Inflammatory macrophage treated with lipopolysaccharide for 1 hour (primary cell): ENCODE measurements at places on chromosomes 5 and 9.

- no peak for DNase-seq
These were observed 50.8 kb upstream of the PCSK1 start for GRCh38 chr5:96483878-96484277.

DNA sequence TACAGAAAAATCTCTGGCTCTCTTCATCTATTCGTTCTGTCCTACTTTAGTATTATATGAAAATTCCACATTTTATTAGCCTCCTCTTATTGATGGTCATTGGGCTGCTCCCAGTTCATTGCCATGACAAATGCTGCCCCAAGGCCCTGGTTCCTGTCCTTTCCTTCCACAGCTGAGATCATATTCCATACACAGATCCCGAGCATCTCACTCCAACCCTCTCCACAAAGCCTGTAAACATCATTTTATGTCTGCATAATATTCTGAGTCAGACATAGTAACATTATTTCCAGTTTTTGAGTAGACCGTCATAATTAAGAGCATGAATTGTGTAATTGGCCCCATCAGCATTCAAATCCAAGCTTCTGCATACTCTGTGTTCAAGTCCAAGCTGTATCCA lies 86.3 kb downstream of the MVB12B start:
- DNase-seq: peak; percentile 14

- no peak for DNase-seq
These were observed 187.7 kb downstream of the NTRK2 start for GRCh38 chr9:84857211-84857610.

DNA sequence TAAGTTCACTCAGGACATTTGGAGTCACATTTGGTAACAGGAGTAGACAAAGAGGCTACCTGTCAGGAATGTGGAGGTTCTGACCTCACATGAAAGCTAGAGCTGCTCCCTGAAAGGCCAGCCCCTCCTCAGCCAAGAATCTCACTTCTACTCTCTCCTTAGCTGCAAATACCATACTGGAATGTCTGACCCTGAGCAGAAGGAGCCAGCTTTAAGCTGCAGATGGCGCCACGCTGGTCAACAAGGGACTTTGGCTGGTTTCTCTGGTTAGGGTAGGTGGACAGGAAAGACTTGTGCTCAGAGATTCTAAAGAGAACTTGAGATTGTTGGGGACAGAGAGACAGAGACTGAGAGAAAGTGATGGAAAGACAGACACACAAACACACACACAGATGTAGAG lies 21.9 kb downstream of the ASTN2 start:
- no peak for DNase-seq

- peak; percentile 66 for DNase-seq
These were observed 24.6 kb downstream of the CSF2 start for GRCh38 chr5:132098151-132098594.

- peak; percentile 5 for DNase-seq
These were observed at the start of gene DPYSL3 for GRCh38 chr5:147509710-147510651. DPYSL3 (minus strand) TSS chr5:147510068; CDS start chr5:147509858, 210 bp downstream.

- no peak for DNase-seq
These were observed 142.7 kb upstream of the APC start for GRCh38 chr5:112594941-112595340.

DNA sequence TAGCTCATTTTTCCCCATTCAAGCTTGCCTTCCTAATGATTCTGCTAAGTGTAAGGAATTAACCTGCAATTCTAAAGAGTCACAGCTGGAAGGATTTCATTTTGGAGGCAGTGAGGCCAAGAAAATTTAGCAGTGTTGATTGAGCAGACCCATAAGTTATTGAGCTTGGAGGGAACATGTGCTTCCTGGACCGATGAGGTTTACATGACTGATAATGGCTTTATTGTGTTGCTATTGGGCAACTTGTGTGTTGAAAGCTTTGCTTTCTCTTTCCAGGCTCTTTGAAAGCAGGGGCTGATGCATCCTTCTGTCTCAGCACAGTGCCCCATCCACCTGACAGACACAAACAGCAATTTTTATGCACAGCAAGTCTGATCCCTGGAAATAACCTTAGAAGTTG lies 398.9 kb upstream of the PCSK5 start:
- no peak for DNase-seq

GRCh38 chr9:70291446-70291845 lies 32.7 kb downstream of the SMC5 start:
- no peak for DNase-seq

GRCh38 chr9:83622433-83622938 lies 457 bp upstream of the IDNK start:
- peak; percentile 15 for DNase-seq
